ENCODE measurements at places on chromosomes 12 and 14.

DNA sequence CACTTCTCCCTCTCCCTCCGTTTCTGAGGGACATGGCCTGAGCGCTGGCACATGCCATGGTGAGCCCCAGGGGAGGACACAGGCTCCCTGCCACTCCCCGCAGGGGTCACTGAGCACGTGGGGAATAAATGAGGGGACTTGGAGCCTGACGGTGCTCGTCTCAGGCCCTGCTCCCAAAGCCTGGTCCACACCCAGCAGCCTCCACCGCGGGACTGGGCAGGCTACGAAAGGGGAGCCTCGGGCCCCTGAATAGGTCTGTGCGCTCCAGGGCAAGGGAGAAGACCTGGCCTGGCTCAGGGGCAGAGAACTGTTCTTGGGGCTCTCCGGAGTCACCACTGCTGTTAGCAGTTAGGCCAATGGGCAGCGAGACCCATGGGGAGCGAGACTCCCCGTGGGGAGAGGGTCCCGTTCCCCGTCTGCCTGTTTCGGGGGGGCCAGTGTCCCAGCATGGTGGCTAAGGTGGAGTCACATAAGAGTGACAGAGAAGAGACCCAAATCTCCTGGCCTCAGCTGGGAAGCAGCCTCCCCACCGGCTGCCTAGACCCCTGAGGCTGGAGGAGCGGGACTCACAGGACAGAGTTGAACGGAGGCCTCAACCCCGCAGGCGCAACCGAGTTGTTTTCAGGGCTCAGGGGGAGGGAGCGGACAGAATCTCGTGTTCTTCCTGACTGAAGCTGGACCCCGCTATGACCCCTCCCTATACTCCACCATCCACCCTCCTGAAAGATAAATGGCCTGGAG lies 329.8 kb upstream of the SFSWAP start:
- DNase-seq = no peak

- DNase-seq = no peak
Observed at GRCh38 chr12:132023658-132024057, 73.9 kb downstream of the EP400 start.

DNA sequence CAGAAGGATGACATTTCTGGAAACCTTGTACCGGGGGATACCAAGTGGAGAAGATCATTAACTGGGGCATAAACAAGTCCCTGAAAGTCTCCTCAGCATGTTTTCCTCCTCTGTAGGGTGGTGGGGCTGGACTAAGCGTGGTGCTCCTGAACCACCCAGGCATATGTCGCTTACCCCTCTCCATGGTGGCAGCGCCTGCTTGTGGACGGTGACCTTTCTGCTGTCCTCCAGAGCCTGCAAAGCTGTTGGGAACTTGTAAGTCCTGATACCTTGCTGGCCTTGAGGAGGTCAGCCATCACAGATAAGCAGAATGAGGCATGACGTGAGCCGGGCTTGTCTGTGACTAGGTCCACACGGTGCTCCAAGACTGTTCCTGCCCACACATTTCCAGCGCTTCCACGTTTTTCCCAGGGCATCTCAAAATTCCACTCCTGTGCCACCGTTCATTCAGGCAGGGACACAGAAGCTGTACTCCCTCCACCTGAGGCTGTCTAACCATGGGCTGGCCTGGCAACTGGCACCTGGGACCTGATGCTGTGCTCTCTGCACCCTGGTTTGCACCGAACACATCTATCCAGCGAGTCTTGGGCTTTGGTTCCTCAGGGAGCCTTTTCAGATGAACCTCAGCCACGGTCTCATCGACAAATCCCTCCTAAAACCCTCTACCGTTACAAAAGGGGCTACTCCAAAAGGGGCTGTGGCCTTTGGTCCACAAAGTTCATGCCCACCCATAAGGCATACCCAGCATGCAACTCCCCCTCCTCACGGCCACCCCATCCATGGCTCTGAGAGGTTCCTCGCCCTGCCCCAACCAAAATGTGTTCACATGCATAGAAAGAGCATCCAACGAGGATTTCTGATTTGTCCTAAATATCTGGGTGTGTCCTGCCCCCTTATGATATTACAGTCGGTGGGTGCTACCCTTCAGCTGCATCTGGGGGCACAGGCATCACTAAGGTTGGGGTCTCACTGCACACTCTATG lies 199.6 kb upstream of the DIO3 start:
- DNase-seq = no peak

- DNase-seq = no peak
Observed at GRCh38 chr14:89621009-89621421, 204.0 kb upstream of the FOXN3 start.

DNA sequence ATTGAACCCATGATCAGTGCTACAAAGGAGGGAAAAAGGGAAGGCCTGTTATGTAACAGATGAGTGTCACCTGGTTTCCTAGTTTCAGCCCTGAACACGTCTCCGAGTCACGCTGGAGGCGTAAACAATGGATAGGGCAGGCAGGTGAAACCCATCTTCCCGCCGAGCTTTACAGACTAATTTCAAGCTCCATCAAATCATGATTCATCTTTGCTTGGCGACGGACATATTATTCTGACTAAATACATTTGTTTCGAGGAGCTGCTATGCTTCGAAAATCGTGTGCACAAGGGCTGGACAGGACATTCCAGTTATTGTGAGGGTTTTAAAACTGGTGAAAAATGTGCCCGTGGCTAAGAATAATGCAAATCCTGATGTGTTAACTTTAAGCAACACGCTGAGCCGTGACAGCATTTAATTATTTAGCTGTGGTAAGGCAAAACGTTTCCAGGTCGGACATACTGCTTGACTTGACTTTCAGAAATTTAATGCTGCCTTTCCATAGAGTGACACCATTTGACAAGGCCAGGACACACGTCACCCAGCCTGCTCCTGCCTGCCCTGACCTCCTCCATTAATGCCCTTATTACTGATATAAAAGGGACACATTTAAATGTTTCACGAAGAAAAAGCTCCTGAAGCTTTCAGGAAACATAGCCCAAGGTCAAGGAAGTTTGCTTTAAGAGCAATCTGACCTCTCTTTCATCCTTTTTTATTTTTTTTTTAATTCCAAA lies 1203.5 kb upstream of the TMEM132C start:
- DNase-seq = peak; percentile 13

- no peak for DNase-seq
Observed at GRCh38 chr12:69095765-69096477, 143.4 kb upstream of the CPSF6 start.

GRCh38 chr12:6569312-6569711 lies 1.2 kb upstream of the NOP2 start:
- no peak for DNase-seq

GRCh38 chr14:91063119-91063518 lies 2.7 kb upstream of the RPS6KA5 start:
- no peak for DNase-seq

- peak; percentile 57 for DNase-seq
Observed at GRCh38 chr14:51867741-51868140, 7.3 kb downstream of the GNG2 start.

- DNase-seq = no peak
Observed at GRCh38 chr14:94143711-94144110, 14.3 kb upstream of the IFI27L2 start.

- DNase-seq = no peak
Observed at GRCh38 chr12:129160282-129160681, 307.0 kb downstream of the GLT1D1 start.

DNA sequence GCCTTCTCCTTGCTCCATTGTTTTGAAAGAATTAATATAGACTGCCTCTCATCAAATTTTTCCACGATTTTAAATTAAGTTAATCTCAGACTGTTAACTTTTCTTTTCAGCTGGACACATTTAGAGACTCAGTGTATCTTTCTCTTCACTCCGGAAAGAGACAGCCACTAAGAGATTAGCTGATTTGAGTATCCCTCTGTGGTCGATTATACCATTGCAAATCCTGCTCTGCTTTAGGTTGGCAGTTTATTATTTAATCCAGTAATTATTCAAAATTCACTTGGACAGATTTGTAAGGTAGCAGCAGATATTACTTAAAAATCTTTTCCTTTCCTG lies 588 bp upstream of the TWF1 start:
- DNase-seq = peak; percentile 10

DNA sequence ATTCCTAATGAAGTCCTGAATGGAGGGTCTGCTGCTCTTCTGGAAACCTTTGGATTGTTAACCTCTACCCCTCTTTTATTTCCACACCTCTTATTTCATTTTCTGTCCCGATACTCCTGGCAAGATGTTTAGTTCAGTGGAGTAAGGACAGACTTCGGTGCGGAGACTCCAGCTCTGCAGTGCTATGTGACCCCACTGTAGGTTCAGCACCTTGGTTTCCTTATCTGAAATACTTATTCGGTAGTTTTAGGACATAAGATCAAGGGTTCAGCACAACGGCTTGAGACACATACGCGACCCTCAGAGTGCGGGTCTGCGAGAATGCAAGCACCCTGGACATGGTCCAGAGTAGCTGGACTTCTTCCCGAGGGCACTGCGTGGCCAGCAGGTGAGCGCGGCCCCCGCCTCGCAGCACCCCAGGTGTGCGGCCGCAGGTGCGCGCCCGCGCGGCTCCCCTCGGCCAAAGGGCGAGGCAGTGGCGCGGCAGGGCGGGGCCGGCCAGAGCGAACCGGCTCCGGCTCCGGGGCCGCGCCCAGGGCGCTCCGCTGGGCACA lies 465 bp upstream of the FGD4 start:
- DNase-seq = no peak

- DNase-seq = peak; percentile 12
Observed at GRCh38 chr14:69424149-69424923, 25.8 kb downstream of the SLC39A9 start.

DNA sequence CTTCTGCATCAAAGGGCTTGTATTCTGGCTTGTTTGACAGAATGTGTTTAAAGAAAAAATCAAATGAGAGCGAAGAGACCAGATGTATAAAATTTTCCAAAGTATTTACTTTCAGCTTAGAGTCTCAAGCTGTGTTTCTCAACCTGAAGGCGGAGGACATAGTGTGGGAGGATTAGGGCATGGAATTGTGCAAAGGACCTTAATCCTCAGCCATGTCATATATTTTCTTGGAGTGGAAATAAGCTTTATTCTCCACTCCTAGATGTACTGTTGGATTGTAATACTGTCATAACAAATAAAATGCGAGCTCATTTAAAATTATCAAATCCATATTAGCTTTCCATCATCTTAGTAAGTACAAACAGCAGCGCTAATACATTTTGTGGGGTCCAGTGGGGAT lies 154.0 kb downstream of the PAH start:
- no peak for DNase-seq
